T-helper 1 cell (primary cell): ENCODE measurements at places on chromosomes 4 and X.

DNA sequence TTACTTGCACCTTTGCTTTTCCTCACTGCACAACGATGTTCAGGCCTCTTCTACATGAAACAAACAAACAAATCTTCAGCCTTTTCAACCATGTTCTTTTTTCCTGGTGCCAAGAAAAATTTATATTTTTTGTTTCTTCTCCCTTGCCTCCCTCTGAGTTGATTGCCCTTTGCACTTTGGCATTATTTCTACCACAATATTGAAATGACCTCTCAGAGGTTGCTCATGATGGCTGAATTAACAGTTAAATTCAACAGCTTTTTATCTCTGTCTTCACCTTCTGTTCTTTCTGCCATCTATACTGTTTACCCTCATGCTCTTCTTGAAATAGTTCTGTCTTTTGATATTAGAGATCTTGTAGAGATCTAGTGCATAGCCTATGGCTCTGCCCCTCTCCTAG lies 308.9 kb downstream of the ARHGAP24 start:
- no peak for DNase-seq

DNA sequence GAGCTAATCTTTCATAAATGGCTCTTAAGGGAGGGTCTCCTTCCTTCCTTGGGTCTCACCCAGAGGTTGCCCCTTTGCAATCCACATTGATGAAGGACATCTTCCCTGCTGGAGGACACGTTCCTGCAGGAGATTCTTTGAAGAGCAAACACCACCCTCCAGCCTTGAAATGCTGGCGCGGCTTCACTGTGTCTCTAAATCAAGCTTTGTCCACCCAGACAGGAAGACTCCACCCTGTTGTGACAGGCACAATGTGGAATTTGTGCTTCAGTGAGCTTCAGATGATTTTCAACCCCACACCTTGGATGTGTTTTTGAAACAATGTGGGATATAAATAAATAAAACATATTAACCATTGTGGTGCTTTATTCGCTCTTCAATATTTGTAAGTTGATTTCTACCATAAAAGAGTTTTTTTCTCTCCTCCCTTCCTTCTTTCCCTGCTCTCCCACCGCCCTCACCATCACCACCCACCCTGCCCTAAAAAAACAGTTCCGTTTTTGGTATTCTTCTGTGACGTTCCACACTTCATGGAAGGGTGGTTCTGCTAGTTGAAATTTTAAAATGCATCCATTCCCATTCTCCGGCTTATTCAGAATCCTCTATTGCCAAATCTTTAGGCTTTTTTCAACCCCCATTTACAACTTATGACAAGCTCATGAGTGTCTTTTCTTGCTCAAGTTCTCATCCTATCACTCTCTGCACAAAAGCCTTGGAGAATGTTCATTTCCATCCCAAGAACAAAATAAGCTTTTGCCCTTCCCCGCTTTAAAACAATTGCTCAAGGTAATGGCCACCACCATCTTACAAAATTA lies 264.3 kb downstream of the RAPGEF2 start:
- DNase-seq, result no peak

DNA sequence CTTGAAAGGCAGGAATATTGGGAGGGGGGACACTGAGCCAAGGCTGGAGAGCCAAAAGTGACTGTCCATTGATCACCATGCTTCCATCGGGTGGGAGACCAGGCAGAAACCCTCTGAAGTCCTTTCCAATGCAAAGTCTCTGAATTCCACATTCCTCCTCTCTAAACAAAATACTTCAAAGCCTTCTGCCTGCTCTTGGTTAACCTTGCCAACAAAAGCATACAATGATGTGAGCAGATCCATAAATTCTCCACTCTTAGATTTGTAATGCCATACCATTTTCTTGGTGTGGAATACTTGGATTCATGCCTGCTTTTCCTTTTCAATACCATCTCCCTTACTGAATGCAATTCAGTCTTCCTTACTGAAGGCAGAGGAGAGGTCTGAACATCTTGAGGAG lies 74.1 kb upstream of the FAM9B start:
- no peak for DNase-seq

DNA sequence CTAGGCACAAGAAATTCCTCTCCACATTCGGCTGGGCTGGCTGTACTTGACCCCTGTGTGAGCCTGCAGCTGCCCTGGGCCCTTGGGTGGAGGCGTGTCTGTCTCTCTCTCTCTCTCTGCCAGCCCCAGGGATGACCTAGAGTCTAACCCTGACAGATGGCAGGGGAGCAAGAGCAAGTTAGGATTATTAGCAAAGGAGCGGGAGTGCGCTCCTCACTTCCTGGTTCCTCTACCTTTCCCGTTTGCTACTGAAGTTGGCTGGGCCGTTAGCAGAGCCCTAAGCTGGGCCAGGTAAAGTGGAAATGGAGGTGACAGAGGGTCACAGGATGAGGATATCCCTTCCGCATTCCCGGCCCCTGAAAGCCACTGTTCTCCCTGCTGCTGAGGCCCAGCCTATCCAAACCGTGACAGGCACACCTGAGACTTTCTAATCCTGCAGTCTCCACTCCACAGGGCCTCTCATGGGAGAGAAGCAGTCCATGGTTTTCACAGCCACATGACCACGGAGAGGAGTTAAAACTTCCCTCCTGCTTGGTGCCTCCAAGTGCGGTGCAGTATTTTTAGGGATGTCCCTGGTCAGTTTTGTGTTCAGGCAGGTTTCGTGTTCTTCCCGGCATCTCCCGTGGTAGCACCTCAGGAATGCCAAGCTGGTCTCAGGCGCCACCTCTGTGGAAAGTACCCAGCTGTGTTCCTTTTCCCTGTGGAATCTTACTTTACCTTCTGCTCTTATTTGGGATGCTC lies 79.3 kb downstream of the CLDN22 start:
- no peak for DNase-seq

DNA sequence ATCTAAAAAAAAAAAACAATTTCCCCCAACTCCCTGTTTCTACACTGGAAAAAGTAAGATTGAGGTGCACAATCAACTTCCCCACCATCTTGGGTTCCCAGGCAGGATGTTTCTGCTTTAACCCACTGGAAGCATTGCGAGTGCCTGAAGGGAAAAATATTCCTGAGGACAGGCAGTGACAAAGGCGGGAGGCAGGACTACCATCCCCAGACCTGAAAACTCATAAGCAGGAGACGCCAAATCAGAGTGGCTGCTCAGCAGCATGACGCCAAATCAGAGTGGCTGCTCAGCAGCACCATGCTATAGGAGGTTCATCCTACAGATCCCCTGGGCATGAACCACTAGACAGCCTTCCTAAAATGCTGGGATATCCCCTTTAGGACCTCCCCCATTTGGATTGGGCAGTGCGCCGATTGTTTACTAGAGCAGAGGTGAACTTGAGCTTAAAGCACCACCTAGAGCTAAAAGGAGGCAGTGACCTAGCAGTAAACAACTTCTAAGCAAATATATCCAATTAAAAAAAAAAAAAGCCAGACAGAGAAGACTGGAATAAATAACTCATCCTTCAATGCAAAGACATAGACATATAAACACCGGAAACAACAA lies 35.0 kb upstream of the GK start:
- no peak for DNase-seq
